ENCODE measurements at places on chromosomes 7 and 10.

- DNase-seq: no peak
Measured at GRCh38 chr10:11563936-11564335, 47.5 kb downstream of the USP6NL start.

- DNase-seq: no peak
Measured at GRCh38 chr10:35608328-35608672, 3.2 kb downstream of the GJD4 start.

- DNase-seq: peak; percentile 9
Measured at GRCh38 chr10:60032723-60033122, 126.4 kb upstream of the CCDC6 start.

DNA sequence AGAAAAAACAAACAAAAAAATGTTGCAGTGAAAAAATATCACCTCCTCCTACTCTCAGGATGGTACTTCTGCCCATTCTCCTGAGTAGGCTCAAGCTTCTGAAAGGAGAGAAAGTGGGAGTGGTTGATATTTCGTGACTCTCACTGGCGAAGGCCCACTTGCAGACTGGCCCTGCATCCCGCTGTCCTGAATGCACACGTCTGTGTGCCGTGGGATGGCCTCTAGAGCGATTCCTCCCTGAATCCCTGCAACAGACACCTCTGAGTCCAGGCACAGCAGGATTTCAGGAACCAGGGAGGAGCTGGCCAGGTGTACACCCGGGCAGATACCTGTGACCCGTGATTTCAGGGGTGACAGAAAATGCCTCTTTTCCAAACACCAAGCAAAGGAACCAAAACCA lies 319.2 kb downstream of the DPP6 start:
- DNase-seq: no peak

DNA sequence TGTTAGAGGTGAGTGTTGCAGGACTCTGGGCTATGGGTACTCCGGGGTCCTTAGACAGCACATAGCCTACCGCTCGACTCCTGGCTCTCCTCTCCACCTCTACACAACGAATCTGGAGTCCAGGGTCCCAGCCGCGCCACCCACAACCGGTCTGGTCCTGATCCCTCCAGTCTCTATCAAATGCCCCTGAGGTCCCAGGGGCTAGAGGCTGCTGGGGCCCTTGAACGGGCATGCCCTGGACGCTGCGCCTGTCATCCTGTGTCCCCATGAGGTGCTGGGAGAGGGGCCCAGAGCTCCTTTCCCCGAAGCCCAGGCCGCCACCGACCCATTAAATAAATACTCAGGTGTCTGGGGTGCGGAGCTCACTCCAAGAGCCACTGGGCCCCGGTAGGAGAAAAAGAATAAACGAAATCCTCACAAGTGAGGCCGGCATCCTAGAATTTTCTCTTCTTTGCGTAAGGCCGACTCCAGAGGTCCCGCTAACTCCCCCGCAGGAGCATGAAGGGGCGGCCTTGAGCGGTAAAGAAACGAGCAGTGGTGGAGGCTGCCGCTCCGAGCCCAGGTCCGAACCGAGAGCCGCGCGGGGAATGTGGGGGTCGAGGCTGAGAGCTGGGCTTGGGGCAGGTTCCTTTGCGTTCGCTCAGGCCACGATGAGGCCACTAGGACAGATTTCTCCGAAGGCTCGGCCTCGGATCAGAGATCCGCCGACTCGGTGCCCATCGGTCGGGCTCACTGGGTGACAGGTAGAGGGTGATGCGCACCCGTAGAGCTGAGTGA lies 166.7 kb downstream of the NRF1 start:
- DNase-seq: no peak

DNA sequence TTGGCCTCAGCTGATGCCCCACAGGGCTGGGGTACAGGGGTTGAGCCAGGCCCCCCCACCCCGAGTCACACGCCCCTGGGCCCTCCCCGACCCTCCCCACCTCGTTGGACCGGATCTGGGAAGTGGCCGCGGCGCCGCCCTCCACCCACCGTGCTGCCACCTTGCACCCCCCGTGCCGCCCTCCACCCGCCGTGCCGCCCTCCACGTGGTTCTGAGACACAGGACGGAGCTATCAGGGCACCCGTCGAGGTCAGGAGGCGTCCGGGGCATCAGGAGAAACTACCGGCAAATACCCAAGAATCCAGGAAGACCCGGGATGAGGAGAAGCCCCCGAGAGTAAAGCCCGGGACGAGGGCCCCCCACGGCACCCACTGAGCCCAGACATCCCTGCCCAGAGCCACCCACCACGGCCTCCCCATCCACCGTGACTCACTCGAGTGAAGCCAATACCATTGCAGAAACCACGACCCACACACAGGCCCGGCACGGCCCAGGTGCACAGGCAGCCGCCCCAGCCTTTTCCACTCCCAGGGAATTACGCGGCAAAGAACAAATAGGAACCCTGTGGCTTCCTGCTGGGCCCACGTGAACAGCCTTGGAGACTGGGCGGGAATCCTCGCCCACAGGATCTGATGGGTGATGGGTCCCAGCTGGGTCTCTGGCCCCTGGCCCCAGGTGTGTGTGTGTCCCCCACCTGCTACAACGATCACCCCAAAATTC lies 34.0 kb downstream of the ADAP1 start:
- DNase-seq: no peak

GRCh38 chr10:97341416-97341815 lies 6.9 kb upstream of the FRAT2 start:
- DNase-seq: no peak

DNA sequence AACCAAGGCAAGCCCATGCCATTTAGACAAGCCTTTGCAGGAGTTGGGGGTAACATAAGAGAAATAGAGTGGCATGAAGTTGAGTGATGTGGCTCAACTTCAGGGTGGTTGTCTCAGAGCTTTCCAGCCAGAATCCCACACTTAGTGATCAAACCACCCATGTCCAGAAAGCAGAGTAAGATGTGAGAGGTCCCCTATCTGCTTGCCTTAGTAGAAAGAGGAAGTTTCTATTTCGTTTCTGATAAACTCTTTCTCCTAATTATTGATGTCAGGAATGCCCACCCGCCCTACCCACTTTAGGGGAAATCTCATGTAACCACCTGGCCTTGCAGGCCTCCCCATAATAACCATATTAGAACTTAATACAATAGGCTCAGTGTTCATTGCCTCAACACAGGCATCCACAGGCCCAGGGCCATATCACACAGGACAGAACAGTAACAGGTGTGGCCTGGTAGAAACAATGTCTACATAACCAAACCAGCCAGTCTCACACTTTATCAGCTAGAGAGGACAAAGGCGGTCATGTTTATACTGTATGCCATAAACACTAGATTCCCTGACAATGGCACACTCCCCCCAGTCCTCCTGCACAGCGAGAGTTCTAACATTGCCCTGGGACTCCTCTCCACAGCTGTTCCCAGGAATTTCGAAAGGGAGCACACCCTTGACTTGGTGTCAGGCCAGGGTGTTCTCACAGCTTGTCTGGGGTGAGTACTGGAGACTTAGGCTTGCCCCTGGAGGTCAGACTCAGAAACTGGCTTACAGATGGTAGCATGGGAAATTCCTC lies 364.4 kb downstream of the CXCL12 start:
- DNase-seq: no peak

DNA sequence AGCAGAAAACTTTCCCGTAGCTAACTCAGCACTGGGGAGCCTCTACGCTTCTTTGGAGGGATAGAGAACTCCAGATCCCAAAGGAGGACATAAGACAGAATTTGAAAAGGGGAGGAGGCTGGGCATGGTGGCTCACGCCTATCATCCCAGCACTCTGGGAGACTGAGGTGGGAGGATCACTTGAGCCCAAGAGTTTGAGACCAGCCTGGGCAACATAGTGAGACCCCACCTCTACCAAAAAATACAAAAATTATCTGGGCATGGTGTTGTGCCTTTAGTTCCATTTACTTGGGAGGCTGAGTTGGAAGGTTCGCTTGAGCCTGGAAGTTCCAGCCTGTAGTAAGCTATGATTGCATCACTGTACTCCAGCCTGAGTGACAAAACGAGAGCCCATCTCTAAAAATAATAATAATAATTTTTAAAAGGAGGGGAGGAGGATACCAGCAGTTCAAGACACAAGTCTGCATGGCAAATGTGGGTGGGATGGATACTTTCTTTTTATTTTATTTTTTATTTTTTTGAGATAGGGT lies 165.9 kb upstream of the SH2B2 start:
- no peak for DNase-seq

DNA sequence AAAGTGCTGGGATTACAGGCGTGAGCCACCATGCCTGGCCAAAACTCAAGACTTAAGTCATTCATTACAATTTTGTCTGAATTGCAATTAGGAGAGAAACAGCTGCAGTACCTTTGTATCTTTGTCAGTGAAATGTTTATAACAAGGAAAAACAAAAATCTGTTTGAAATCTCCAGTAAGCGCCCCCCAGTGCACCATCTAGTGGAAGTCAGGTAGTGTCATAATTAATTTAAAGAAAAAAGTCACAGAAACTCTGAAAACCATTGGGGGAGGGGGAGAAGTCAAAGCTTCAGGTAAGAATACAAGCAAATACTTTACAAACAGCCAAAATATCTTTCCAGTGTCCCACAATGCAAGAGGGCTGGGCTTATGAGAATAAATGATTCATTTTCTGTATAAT lies 2.8 kb downstream of the MPP7 start:
- no peak for DNase-seq

- DNase-seq: no peak
Measured at GRCh38 chr7:46979439-46979838, 602.5 kb downstream of the TNS3 start.

DNA sequence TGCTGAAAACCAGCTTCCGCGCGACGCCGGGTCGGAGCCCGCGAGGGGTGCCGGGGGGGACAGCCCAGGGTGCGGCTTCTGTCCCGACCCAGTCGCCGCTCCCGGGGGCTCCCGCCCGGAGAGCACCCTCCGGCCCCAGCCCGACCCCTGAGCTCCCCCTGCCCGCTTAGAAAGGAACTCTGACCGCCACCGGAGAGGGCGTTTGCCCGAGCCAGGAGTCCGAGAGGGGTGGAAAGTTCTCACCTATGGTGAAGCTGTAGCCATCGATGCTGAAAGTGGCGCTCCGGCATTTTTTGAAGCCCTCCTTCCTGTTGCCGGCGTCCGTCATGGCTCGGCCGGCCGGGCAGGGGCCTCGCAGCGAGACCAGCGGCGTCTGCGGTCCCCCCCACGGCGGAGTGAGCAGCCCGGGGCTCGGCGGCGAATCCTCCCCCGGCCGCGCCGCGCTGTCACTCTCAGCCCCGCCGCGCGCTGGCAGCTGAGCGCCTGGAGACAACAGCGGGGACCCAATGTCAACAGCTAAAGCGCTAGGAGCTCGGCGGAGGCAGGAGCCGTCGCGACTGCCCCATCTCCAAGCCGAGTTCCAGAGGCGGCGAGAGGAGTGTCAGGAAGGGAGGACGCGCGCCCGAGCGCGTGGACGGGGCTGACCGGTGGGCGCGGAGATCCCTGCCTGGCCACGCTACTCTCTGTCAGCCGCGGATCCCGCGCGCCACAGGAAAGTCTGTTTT lies 191.6 kb downstream of the LSM5 start:
- peak; percentile 7 for DNase-seq

DNA sequence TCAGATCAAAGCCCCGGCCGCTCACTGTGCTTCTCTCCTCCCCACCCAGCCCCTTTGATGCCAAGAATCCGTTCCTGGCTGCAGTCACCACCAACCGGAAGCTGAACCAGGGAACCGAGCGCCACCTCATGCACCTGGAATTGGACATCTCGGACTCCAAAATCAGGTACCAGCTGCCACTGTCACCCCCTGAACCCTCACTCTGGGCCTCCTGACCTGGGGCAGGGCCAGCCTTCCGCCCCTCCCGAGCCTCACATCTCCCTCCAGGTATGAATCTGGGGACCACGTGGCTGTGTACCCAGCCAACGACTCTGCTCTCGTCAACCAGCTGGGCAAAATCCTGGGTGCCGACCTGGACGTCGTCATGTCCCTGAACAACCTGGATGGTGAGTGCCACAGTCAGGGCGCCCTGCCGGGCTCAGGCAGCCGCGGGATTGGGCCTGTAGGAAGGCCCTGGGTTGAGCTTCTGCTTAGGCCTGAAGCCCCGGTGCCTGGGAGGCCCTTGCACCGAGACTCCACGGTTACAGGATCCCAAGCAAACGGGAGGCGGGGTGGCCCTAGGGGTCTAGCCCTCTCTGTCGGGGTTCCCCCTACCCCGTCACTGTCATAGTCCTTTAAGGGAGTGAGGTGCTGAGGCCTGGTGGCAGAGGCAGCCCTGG lies 10.8 kb downstream of the TMEM120A start:
- DNase-seq: no peak

GRCh38 chr7:55145606-55146005 lies 126.8 kb downstream of the EGFR start:
- no peak for DNase-seq

DNA sequence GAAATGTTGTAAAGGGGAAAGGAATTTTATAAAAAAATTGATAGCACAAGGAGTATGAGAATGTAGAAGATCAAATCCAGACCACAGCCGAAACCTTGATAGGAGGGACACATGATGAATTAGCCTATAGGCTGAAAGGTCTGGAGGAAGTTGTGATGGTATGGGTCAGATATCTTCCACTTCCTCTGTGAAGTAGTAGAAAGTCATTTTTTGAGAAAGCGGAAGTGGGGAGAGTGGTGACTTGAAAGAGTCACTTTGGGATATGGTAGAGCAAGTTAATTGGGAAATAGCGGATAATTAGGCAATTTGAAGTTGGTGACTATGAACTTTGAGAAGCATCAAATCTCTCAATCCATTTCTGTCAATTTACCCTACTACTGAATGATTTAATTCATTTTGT lies 99.4 kb downstream of the GRM8 start:
- no peak for DNase-seq

- DNase-seq: no peak
Measured at GRCh38 chr7:143444785-143445184, 1.5 kb downstream of the TAS2R60 start.

DNA sequence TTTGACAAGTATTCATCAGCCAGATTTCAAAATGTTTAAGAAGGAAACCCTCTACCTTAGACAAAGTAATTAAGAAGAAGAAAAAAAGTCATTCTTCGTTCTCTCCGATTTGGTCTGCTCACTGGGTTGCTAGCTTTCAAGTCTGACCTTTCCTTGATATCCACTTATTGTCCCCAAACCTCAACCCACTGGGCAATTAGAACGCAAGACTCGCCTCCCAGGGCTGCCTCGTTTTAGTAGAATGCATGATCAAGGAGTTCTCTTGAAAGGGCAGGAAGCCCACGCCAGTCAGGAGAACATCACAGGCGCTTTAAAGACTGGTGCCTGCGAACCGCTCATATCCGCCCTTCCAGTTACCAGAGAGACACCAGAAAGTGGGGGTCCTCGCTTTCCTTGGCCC lies 637.7 kb downstream of the PARD3 start:
- DNase-seq: no peak

- DNase-seq: no peak
Measured at GRCh38 chr10:34018784-34019183, 684.3 kb upstream of the NRP1 start.

Data from hepatic stellate cell (primary cell).